ENCODE measurements at places on chromosomes 4 and X.

GRCh38 chrX:1425381-1425780, 27.3 kb downstream of the ASMTL start:
- no peak for DNase-seq

GRCh38 chr4:82293304-82293703, 80.5 kb downstream of the HNRNPD start:
- no peak for DNase-seq

GRCh38 chr4:114196606-114197005, 217.2 kb upstream of the ARSJ start:
- DNase-seq = no peak

GRCh38 chr4:15234856-15235126, 193.0 kb upstream of the C1QTNF7 start:
- DNase-seq = no peak

GRCh38 chr4:182189103-182189878, 53.9 kb upstream of the TENM3 start:
- no peak for DNase-seq

DNA sequence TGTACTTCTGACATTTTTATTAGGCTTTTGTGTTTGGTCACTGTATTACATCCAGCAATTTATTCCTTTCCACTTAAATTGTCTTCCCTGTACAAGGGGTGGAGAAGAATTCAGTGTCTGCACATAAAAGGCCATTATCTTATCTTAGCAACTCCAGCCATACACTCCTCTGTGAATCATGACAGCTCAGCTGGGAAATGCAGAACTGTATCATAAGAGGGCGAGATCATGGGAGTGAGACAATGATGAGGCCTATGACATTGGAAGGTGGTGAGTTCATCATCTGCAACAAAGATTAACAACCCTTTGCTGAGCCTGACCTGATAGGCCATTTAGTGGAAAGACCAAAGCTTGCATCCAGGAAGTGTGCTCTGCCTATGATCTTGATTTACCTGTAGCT, 33.3 kb downstream of the SLIT2 start:
- DNase-seq = no peak

- DNase-seq = no peak
These were observed 92.5 kb upstream of the ENPP6 start for GRCh38 chr4:184310171-184310567.

GRCh38 chr4:107629318-107629717, 90.7 kb downstream of the PAPSS1 start:
- DNase-seq = no peak

- no peak for DNase-seq
These were observed 86.4 kb upstream of the UXT start for GRCh38 chrX:47745416-47745815.

- DNase-seq = no peak
These were observed 61.4 kb downstream of the WFS1 start for GRCh38 chr4:6331018-6331417.

DNA sequence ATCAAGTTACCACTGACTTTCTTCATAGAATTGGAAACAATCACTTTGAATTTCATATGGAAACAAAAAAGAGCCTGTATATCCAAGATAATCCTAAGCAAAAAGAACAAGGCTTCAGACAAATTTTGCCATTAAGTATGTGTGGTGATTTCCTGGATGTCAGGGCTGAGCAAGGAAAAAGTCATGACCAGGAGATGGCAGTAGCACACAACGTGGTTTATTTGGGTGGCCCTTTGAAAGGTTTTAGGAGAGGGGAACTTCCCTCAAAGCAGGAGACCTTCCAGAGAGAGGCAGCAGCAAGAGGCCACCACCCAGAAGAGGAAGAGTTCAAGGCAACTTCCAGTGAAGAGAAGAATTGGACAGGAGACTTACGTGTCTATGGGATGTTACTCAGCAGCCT, 18.1 kb upstream of the ZXDB start:
- no peak for DNase-seq

DNA sequence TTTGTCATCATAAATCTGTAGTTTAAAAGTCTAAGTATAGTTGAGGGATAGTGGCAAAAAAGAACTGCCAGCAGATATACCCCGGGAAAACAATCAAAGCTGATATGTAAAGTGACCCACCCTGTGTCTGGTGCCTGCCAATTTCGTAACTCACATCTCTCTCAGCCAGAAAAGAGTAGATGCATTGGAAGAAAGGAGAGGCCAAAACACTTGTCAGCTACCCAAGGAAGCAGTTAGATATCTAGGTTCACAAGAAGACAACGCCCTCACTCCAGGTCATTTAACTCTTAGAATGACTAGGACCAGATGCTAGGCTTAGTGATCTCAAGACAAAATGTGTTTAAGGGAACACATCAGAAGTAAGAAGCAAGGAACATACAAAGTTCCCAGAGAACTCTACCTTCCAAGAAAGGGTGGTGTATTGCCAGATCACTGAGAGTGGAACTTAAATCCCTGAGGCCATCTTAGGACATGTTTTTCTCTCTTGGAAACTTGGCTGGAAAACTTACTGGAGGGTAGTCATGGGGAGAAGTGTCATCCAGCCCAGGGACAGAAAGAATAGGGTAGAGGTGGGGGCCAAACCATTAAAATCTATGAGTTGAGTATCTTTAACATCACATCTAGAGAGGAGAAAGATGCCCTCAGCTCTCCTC, 125.9 kb downstream of the SHISA3 start:
- DNase-seq = no peak

GRCh38 chrX:36950495-36951253, 57.5 kb upstream of the FAM47C start:
- no peak for DNase-seq

DNA sequence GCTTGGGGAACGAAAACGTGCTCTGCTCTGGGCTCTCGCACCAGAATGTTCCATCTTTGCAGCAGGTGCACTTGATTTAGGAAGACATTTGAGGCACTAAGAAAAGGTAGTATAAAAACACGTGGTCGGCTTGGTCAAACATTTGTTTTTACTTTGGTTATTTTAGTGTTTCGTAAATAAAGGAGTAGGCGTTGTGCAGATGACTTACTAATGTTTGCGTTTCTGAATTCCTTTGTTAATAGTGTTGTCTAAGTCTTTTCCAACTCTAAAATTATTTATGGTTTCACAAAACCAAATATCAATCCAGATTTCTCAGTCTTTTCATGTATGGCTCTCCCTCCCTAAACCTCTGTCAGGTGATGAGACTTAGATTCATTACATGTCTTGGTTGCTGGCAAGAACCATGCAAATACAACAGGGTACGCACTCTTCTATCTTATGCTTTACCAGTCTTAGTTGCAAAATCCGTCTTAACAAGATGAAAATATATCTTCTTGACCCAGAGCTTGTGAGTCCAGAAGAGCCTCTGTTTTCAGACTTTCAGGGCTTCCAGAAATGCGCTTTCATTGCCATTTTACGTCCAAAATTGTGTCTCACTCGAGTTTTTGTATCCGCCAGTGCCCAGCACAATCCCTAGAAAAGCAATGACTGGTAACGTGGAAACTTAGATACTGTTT, 686 bp downstream of the MTHFD2L start:
- DNase-seq = peak; percentile 36

GRCh38 chrX:137926090-137926489, 360.2 kb downstream of the ZIC3 start:
- no peak for DNase-seq

- no peak for DNase-seq
These were observed 9.9 kb downstream of the FHL1 start for GRCh38 chrX:136157187-136157586.
